GM13977 (cell line): ENCODE measurements at places on chromosomes 4 and X.

- no peak for DNase-seq
These were observed 59.5 kb downstream of the SLC39A8 start for GRCh38 chr4:102285831-102286230.

DNA sequence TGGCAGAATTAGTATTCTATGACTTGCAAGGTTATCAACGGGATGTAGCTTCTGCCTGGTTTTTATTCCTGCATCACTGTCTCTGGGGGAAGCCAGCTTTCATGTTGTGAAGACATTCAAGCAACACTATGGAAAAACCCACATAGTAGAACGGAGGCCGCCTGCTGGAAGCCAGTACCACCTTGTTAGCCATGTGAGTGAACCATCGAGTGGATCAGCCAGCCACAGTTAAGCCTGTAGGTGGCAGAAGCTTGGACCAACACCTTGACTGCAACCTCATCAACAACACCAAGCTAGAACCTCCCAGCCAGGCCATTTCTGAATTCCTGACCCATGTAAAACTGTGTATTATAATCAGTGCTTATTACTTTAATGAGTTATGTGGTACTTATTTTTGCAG is 538.2 kb downstream of the KCNIP4 start:
- no peak for DNase-seq

GRCh38 chr4:13126976-13127910 is 356.9 kb downstream of the RAB28 start:
- no peak for DNase-seq

DNA sequence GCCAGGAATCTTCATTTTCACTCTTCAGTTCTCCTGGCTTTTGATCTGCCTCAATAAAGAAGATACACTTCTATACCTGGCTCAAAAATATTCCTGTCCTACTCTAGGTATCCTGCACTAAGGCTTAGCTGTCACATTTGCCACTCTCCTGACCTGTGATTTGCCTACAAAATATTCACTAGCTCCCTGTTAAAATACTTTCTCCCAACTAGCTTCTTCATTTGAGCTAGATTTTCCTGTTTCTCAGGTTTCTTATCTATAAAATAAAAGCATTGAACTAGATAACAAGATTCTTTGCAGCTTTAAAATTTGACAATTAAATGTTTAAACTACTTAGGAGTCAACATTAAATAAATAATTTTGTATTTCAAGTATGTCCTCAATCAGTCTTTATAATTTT is 53.2 kb downstream of the CHIC2 start:
- no peak for DNase-seq

DNA sequence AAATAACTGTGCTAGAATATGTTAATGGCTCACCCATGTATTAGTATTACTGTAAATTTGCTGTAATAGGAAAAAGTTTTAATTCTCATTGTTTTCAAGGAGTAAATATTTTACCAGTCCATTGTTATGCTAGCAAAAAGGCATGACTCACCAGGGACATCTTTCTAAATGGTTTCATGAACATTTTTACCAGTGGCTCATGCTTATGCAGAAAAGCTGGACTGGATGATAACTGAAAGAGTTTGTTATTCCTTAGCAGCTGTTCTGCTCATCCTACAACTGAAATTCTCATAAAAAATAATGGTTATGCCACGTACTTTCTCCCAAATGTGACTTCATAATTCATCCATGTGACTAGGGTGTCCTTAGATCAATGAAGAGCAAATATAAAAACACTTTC is 111.9 kb upstream of the PCDH18 start:
- DNase-seq = no peak

DNA sequence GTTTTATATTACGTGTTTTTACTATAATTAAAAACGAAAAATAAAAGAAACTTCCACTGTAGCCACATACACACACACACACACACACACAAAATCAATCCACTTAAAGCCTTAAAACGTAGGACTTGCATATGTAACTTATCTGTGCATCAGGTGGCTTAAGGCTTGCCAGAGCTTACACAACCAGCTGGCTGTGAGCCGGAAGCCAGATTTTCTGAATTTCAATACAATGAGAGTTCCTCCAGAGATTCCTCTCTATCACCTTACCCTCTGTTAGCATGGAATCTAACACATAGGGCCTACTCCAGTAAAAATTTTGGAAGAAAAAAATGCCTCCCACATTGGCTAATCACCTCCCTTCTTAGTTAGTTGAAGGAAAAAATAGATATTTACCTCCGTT is 27.9 kb upstream of the SLITRK4 start:
- DNase-seq = no peak

DNA sequence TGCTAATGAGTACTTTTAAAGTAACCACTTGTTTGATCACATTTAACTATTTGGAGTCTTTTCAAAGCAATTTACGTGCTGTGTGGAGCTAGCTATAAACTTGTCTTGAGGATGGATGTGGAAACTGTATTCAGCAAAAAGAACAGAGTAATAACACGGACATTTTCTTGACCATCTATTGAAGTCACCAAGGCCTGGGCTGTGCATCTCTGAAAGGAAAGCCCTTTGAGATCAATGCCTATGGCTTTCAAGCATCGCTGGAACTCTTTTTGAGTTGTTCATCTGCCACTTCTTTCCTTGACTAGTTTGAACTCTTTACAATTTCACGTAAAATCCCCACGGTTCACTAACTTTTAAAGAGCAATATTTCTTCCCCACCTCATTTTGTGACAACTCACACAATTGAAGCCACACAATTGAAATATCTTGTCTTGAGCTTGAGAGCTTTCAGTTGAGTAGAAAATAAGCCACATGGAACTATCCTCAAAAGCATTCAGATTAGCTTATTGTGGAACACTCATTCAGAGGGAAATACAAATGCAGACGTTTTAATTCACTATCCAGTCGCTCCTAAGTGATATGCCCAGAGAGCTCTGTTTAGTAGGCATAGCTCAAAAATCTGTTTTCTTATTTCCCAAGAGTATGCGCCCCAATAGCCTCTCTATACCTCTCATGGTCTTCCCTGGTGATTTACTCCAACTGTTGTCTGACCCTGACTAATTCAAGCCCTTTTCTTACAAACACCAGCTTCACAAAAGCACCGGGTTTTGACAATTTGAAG is 134.9 kb upstream of the SLITRK2 start:
- DNase-seq = no peak

GRCh38 chrX:3743801-3744439 is 30.5 kb upstream of the PRKX start:
- no peak for DNase-seq

GRCh38 chr4:98828801-98829200 is 100.1 kb downstream of the EIF4E start:
- DNase-seq = no peak

GRCh38 chrX:43604753-43605152 is 51.3 kb upstream of the MAOA start:
- no peak for DNase-seq

DNA sequence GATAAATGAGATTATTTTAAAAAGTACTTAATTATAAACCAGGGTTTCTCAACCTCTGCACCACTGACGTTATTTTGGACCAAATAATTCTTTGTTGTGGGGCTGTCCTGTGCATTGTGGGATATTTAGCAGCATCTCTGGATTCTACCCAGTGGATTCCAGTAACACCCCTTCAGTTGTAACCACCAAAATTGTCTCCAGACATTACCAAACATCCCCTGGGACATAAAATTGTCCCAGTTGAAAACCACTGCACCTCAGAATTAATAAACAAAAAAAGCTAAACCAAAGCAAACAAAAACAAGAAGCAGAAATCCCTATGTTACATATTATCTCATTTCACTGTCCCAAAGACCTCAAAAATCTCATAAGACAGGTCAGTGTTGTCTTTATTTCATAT is 54.2 kb upstream of the GIMD1 start:
- DNase-seq = no peak

DNA sequence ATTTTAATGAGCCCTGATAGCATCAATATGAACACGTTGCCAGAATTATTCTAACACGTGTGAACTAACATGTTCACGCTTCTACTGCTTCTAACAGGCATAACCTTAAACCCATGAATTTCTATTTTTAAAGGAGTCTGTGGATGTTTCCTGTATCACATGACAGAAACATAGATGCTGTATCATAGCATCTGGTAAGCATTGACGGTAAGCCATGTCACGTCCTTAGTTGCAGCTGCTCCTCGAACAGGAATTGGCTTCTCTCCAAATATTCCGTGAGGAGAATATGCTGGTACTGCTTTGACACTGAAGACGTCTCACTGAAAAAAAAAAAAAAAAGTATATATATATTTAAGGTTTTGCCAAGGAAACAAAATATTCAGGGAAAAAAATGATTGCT is 105.1 kb upstream of the MXRA5 start:
- no peak for DNase-seq

DNA sequence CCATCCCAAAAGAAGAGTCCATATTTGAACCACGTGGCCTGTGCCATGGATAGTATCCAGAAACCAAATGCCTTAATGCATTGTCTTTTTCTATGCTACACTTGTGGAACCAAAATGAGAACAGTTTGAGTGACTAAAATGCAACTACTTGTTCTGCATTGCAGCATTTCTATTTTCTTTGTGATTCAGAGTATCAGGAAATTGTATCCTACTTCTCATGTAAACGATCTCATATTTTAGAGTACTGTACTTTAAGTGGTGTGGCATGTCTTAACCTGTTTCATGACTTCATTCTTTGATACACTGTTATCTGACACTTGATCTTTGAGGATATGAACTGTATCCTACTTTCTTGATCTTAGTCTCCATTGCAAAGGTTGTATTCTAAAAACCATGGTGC is 167.2 kb upstream of the WDR1 start:
- no peak for DNase-seq

GRCh38 chrX:151081016-151081415 is 95.4 kb upstream of the GPR50 start:
- DNase-seq = no peak

GRCh38 chr4:123449780-123450179 is 53.2 kb downstream of the SPRY1 start:
- DNase-seq = no peak

GRCh38 chrX:37603938-37604409 is 32.5 kb downstream of the LANCL3 start:
- no peak for DNase-seq

- no peak for DNase-seq
These were observed 128.4 kb upstream of the SCML1 start for GRCh38 chrX:17608888-17609287.

DNA sequence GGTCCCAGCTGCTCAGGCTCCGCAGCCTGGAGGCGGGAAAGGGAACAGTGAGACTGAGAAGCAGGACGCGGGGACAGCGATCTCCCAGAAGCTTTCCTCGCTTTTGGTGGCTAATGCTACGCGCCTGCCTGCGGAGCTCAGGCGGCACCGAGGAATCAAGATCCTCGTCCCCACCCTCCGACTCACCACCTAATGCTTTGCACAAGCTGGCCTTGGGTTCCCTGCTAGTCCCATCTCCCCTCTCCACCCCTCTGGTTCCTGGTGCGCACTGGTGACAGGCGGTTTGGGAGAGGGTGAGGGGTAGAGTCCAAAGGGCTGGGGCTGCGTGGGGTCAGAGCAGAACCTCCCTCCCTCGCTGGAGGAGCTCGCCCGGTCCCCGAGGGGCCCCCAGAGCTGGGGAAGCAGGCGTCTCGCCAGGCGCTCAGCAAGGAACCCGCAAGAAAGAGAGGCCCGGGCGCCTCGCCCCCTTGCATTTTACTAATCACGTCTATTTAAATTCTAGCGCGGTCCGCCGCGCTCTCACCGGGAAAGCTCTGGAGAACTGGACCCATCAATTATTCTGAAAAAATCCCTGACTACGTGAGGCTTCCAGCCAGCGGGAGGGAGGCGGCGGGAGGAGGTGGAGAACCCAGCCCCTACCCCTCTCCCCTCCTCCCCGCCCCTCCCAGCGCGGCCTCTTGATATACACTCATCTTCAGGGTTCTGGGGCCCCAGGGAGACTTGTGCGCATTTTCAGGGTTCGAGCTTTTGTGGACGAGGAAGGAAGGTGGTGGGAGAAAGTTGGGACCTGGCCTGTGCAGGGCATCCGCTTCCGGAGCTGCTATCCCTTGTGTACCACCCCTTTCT is 9.1 kb downstream of the POU4F2 start:
- no peak for DNase-seq

DNA sequence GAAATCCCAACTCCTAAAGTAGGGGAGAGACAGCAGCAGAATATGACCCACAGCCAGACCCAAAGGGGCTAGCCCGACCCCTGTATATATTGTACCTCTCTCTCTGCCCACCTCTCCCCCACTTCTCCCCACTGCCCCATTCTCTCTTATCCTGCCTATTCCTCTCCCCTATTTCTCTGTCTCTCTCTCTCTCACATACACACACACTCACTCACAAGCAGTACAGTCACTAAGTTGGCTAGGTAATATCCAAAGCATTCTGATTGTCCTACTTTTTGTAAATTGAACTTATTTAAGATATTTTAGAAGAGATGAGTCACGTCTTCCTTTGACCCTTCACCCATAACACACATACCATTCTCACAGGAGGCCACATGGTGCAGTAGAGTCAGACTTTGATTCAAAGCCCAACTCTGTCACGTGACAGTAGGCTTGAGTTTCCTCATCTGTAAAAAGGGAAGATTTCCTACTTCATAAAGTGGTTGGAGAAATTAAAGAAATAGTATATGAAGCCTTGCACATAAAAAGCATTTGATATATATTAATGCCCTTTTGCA is 29.5 kb downstream of the SRPX2 start:
- DNase-seq = no peak

DNA sequence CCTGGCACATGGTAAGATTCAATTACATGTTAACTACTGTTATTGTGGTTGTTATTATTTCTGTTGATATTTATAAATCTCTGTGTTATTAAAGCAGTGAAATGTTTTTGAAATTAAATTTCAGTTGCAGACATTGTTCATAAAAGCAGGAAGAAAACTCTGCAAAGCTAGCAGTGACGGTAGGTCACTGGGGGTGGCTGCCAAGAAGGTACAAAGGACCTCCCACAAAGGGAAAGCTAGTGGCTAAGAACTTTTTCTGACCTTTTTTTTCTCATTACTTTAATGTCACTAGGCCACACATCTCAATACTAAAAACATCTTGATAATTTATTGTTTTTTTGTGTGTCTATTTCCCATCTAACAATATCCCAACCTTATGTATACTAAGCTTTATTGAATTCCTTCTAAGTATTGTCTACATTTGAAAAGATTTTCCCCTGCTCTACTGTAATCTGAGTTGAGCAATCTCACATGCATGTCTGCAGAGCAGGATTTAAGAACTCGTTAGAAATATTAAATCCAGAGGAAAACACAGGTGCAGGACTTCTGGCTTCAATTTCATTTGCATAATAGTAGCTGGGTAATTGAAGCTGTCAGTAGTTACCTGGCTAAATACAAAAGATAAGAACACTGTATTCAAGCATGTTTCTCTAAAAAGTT is 197.3 kb downstream of the CFAP299 start:
- DNase-seq = no peak

DNA sequence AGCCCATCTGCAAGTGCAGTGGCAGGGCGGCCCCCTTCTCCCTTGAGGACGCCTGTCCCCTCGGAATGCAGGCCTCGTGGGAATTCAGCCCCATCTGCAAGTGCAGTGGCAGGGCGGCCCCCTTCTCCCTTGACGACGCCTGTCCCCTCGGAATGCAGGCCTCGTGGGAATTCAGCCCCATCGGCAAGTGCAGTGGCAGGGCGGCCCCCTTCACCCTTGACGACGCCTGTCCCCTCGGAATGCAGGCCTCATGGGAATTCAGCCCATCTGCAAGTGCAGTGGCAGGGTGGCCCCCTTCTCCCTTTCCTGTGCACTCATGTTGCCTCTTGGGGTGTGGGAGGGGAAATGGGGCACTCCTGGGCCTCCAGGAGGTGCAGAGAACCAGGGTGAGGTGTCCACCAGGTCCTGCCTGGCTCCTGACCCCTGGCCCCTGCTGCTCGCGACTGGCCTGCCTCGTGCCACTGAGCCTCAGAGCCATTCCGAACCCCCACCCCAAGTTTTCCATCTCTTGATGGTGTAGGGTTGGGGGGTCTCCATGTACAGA is 6.8 kb upstream of the SLC26A1 start:
- no peak for DNase-seq

- DNase-seq = no peak
These were observed 45.6 kb downstream of the SPATA4 start for GRCh38 chr4:176149680-176150355.
